ENCODE measurements at places on chromosomes 4 and X.

DNA sequence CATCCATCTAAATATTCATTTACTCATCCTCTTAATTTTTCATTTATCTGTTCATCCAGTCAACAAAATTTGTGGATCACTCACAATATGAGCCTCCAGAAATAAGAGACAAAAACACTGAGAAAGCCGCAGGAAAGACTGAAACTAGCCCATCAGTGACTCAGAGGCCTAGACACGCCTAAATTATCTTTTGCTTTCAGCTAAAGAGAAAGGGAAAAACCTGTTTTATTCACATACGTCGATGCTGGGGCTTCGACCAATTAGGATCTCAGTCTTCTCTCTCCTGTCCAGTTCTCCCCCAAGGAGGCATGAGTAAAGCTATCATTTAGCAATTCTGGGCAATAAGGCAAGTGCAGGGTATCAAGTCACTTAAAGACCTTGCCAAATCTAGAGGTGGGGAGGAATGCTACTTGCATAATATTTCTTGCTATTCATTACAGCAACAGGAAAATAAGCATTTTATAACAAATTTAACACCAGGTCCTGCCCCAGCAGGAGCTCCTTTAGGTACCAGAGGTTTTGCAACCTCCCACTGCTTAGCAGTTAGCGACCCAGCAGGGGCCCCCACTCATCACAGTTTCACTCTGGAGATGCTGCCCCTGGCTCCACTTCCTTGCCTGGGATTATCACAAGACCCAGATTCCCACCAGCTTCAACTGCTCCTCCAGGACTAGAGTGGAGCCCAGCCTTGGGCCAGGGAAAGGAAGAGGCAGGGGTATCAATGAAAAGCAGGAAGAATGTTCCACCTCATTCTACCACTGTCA is 30.1 kb upstream of the TMEM154 start:
- no peaks in the 10 kb centered on the region for H3K36me3 ChIP-seq
- no peak overlapping the region for H3K27ac ChIP-seq
- peaks cover 10% of the 10 kb centered on the region for H3K4me1 ChIP-seq
- H3K27me3 ChIP-seq, result no peaks in the 10 kb centered on the region
- H3K4me3 ChIP-seq, result no peak overlapping the region

DNA sequence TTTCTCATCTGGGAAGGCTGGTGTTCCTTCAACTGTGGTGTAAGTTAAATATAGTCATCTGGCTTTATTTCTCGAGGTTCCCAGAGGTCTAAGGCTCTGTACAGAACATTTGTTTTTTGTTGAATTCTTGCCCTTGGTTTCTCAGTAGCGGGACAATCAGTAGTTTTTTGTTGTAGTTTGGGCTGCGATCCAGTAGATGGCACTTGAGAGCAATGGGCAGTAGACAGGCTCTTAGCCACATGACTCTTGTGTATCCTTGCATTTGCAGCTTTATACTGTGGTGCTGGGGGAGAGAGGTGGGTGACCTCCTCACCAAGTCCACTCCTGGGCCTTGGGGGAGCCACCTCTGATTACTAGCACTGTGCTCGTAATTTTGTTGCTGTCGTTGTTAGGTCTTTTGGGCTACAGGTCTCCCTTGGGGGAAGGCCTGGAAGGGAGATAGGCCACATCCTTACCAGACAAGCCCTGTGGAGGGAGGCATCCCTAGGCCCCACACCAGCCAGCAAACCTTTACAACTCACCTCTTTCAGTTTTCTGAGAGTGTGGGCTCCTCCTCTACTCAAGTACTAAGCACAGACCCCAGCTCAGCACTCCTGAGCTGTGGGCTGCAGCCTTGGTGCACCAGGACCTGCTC is 8.1 kb downstream of the ETDB start:
- DNase-seq, result no peak
- no peak overlapping the region for H3K27ac ChIP-seq
- no peaks in the 10 kb centered on the region for H3K36me3 ChIP-seq
- no peaks in the 10 kb centered on the region for H3K4me1 ChIP-seq
- H3K27me3 ChIP-seq, result no peaks in the 10 kb centered on the region
- H3K4me3 ChIP-seq, result no peak overlapping the region

- DNase-seq, result no peak
- H3K36me3 ChIP-seq, result peaks cover 18% of the 10 kb centered on the region
- no peaks in the 10 kb centered on the region for H3K4me1 ChIP-seq
- no peaks in the 10 kb centered on the region for H3K27me3 ChIP-seq
Measured at GRCh38 chr4:94240384-94240783, 32.7 kb downstream of the SMARCAD1 start.

DNA sequence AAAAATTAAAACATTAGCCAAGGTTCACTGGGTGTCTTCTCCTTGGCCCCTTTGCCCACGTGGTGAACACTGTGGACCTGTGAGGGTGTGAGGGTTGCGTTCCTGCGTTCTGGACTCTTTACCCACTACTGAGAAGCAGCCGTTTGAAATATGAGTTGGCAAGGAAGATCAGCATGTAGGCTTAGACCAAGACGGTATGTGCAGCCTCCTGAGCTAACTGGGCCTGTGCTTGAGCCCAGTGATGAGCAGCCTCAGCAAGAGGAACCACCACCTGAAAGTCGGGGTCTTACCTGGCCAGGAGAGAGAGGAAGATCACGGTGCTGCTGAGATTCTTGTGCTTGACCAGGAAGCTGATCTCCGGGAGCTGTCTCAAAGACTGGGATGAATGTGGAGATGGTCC is 19.5 kb downstream of the RGS12 start:
- no peaks in the 10 kb centered on the region for H3K4me1 ChIP-seq
- DNase-seq, result no peak
- H3K36me3 ChIP-seq, result peaks cover 21% of the 10 kb centered on the region
- no peak overlapping the region for H3K27ac ChIP-seq
- H3K27me3 ChIP-seq, result no peaks in the 10 kb centered on the region
- H3K4me3 ChIP-seq, result no peak overlapping the region

GRCh38 chr4:153063490-153063889 is 127.4 kb downstream of the FHDC1 start:
- no peaks in the 10 kb centered on the region for H3K27me3 ChIP-seq
- no peaks in the 10 kb centered on the region for H3K36me3 ChIP-seq
- no peak overlapping the region for H3K27ac ChIP-seq
- H3K4me1 ChIP-seq, result peaks cover 14% of the 10 kb centered on the region
- DNase-seq, result no peak

DNA sequence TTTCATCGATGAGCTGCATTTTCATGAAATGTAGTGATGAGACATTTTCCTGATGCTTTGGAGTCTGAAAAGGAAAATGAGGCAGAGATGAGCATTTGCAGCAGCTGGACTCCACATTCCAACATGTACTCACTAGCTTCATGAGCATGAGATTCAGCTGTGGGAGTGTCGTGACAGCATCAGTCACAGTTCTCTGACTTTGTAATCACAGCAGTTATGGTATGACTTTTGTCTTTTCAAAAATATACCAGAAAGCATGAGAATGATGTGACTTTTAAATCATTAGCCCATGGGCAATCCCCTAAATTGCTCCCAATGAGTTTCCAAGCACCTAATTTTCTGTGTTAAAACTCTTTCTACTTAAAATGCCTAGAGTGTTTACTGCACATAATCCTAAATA is 18.3 kb upstream of the MSL3 start:
- H3K36me3 ChIP-seq, result no peaks in the 10 kb centered on the region
- no peak overlapping the region for H3K27ac ChIP-seq
- no peak overlapping the region for H3K4me3 ChIP-seq
- H3K27me3 ChIP-seq, result no peaks in the 10 kb centered on the region
- DNase-seq, result no peak

DNA sequence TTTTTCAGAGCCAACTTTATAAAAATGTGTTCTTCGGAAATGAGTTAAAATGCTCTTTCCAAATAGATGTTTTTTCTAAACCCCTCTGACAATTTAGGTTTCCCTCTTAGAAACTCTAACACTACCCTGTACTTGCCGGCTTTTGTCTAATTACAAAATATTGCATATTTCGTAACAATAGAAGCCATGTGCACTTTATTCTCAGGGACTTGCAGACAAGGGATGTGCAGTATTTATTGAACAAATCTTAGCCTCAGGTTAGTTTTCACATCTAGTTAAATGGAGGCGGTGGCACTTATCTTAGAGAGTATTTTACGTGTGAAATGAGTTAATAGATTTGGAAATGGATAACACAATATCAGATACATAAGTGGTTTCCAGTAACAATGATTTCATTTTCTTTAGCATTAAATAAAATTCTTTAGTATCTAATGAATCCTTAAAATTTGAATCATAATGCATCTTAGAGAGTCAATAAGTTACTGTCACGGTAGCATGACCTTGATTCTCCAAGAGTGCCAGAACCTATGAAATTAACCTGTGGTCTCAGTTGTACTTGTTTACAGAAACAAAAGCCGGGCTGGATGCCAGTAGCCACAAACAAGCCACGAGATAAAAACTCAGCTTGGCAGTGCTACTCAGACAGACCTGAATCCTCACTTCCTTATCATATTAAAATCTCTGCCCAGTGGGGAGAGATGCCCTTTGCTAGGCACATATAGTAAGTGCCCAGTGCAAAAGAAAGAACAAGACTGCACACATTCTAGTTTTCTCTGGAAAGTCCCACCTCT is 772 bp upstream of the PABPC4L start:
- no peaks in the 10 kb centered on the region for H3K27me3 ChIP-seq
- H3K36me3 ChIP-seq, result no peaks in the 10 kb centered on the region
- no peaks in the 10 kb centered on the region for H3K4me1 ChIP-seq
- H3K4me3 ChIP-seq, result peak overlapping the region; percentile 51

DNA sequence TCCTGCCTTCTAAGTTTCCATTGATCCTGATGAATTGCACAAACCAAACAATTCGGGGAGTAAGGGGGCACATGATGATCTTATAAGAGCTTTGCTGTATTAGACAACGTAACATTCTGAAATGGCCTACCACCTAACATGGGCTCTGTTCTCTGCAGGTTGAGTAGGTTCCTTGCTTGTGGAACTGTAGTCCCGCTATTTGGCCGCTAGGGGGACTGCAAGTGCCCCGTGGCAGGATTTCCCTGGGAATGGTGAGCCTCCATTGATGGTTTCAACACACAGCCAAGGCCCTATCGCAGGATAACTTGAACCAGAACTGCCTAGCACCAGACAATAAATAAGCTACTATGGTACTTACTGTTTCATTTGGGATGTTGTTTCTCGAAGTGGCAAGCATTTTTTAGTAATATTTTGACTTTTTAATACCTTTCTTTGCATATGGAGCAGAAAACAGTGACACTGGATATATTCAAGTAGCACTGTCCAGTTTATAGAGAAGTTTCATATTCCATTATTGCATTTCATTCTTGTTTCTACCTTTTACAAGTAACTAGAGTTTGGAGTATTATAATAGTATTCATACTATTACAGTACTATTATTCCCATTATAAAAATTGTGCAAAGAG is 11.9 kb downstream of the AR start:
- H3K4me1 ChIP-seq, result no peaks in the 10 kb centered on the region
- H3K27me3 ChIP-seq, result no peaks in the 10 kb centered on the region
- peak; percentile 20 for DNase-seq
- H3K36me3 ChIP-seq, result no peaks in the 10 kb centered on the region
- H3K4me3 ChIP-seq, result no peak overlapping the region
- no peak overlapping the region for H3K27ac ChIP-seq

DNA sequence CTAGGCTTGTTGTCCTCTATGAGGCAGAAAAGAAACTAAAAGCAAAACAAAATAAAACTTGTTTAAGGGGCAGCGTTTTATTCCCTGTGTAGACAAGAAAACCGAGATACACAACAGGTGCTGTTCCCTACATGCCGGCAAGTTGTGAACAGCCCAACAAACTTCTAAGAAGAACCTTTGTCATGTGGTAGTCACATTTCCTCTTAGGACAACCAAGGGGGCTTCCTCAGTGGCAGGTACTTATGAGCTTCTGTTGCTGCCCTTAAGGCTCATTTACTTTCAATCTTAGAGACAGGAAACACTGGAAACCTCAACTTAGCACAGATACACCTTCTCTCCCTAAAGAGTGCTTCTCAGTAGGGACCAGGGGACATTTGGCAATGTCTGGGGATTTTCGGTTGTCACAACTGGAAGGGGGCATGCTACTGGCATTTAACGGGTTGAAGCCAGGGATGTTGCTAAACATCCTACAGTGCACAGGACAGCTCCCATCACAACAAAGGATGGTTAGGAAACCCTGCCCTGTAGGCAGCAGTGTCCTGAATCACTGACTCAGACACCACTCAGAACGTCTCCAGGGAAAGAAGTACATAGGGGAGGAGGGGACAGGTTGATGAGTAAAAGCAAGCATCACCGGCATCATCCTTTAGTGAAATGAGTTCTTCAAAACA is 111.0 kb downstream of the ASB9 start:
- no peaks in the 10 kb centered on the region for H3K36me3 ChIP-seq
- H3K27me3 ChIP-seq, result no peaks in the 10 kb centered on the region
- H3K27ac ChIP-seq, result no peak overlapping the region
- no peak overlapping the region for H3K4me3 ChIP-seq
- DNase-seq, result no peak

DNA sequence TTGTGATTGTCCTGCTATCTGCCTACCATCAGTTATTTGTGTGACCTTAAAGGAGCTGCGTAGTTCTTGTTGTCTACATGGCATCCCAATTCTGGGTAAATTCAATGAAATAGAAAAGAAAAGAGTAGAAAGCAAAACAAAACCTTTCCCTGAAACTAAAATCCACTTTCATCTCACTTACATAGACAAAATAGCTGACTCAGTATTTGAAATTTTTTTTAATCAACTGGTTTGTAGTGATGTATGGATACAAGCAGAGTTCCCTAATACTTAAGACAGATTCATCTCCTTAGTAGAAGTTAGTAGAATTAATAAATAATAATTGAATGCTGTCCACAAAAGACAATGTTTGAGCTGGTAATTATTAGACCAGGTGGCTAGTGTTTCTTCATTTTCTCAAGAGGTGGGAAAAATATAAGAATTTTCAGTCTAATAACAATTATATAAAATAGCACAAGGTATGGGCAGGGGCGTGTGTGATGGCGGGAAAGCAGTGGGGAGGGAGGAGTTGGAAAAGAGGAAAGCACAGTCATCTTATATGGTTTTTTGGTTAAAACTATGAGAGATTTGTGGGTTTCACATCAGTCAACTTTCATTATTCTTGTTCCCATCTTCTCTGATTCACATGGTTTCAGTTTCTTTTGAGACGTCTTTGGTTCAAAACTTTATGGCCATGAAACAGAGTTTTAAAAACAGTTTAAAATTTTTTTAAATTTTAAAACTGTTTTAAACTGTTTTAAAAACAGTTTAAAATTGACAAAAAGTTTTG is 275.2 kb downstream of the SPRY1 start:
- no peak for DNase-seq
- H3K27me3 ChIP-seq, result no peaks in the 10 kb centered on the region
- no peaks in the 10 kb centered on the region for H3K36me3 ChIP-seq
- no peak overlapping the region for H3K4me3 ChIP-seq
- no peak overlapping the region for H3K27ac ChIP-seq
